Renal pelvis (tissue), 12 donors: ENCODE measurements at places on chromosomes 16 and 17.

DNA sequence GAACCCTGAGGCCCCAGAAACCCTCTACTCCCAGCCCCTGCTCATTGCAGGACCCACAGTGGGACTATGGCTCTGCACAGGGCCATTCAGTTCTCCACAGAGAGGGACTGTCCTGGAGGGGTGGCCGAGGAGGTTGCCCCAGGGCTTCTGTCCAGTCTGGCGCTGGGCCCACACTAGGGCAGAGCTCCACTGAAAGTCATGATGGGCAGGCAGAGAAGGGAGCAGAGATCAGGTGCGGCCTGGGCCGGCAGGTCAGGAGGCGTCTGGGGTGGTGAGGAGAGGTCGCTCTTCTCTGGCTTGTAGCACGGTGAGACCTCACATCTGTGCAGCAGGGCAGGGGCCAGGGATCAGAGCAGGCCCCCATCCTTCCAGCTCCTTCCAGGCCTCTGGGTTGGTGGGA, 13.0 kb upstream of the PIK3R6 start:
- no peak for DNase-seq

- DNase-seq, result no peak
These were observed 17.8 kb downstream of the SCPEP1 start for GRCh38 chr17:56995766-56996165.

DNA sequence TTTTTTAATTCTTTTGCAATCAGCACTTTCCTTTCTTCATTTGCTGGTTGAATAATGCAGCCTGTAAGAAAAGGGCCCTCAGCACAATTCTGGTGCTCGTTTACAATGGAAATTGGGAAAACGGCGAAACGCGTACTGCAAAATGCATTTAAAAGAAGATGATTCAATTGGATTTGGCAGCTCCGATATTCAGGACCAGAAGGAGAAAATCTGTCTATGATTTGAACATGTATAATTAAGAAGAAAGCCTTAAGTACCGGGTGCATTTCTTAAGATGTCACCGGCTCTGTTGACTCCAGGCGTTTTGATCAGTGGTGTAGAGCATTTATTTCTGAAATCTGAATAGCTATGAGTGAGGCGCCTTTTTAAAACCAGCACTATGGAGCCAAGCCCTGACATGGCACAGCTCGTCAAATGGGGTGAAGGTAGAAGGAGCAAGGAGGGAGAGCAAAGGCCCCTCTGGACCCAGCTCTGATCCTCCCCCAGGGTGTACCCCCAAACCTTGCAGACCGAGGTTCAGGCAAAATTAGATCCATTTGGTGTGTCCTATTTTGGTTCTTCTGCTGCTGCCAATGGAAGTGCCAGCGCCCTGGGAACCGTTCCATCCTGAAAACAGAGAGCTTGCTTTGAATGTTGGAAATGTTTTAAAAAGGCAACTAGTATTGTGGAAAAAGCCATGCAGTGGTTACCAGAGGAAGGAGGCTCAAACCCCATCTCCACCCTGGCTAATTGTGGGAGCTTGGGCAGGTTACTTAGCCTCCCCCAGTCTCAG, 161.4 kb upstream of the RPL38 start:
- no peak for DNase-seq

DNA sequence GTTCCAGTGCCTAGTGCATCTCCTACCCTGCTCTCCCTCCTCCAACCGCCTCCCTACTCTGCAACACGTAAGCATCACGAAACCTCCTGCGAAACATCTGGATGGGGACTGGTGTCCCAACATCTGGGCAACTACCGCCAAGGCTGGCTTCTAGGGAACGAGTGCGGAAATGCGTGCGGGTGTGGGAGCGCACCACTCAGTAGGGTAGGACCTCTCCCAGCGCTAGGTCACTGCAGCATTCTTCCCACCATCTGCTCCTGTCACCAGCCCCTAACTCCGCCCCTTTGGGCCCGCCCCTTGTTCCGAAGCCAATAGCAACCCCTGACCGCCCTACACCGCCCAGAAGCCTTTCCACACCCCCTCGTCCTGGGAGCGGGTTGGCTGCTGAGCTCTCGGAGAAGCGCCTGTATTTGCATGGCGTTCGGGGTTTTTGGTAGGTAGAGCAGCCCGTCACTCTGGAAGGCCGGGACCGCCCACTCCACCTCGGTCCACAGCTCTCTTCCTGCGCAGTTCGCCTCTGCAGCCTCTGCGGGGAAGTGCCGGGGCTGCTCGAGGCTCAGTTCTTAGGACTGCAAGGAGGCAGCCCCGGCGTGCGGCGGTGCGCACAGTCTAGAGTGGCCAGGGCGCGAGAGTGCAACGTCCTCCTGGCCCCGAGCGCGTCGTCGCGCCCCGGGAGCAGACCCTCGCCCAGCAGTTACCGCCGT, at the start of gene HS3ST3B1:
TSS of gene HS3ST3B1 (plus strand) at position 507 of the 704 bp plus-strand sequence. CDS start 438 bp downstream, outside the sequence.
- DNase-seq, result peak; percentile 99

GRCh38 chr16:23964136-23964535, 128.4 kb downstream of the PRKCB start:
- no peak for DNase-seq

GRCh38 chr16:83568345-83568744, 239.4 kb upstream of the HSBP1 start:
- DNase-seq, result no peak

GRCh38 chr17:58756246-58757161, 850 bp downstream of the PPM1E start:
- DNase-seq, result peak; percentile 17
